Brain pericyte (primary cell): ENCODE measurements at places on chromosomes 13 and 19.

DNA sequence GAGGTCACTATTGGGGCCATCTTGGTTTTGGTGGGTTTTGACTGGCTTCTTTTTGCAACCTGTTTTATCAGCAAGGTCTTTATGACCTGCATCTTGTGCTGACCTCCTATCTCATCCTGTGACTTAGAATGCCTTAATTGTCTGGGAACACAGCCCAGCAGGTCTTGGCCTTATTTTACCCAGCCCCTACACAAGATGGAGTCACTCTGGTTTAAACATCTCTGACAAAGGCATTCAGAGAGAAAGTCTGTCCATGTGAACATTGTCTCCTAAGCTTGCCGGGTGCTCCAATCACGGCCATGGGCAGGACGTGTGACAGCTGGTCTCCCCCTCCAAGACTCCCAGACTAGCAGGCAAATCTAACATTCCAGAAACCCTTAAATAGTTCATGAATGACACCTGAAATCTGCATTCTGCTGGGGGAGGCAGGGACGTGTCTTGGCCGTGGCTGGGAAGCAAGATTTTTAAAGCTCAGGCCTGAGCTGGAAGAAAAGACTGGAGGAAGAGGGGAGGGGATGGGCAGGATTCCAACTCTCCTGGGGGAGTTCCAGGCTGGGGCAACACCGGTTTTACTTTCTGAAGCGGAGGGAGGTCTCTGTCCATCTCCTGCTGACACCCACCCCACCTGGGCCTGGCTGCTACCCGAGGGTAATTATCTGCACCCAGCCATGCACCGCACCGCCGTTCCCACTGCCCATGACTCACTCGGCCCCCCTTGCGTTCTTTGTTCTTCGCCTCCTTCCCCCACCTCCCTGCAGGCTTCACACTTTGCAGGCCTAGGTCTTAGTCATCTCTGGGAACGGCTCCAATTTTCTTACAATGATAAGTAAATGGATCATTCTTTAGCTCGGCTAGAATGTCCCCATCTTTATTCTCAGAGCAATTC is 11.6 kb upstream of the OR1M1 start:
- peak; percentile 55 for DNase-seq

- no peak for DNase-seq
Observed at GRCh38 chr13:58592052-58592451, 960.5 kb downstream of the PCDH17 start.

DNA sequence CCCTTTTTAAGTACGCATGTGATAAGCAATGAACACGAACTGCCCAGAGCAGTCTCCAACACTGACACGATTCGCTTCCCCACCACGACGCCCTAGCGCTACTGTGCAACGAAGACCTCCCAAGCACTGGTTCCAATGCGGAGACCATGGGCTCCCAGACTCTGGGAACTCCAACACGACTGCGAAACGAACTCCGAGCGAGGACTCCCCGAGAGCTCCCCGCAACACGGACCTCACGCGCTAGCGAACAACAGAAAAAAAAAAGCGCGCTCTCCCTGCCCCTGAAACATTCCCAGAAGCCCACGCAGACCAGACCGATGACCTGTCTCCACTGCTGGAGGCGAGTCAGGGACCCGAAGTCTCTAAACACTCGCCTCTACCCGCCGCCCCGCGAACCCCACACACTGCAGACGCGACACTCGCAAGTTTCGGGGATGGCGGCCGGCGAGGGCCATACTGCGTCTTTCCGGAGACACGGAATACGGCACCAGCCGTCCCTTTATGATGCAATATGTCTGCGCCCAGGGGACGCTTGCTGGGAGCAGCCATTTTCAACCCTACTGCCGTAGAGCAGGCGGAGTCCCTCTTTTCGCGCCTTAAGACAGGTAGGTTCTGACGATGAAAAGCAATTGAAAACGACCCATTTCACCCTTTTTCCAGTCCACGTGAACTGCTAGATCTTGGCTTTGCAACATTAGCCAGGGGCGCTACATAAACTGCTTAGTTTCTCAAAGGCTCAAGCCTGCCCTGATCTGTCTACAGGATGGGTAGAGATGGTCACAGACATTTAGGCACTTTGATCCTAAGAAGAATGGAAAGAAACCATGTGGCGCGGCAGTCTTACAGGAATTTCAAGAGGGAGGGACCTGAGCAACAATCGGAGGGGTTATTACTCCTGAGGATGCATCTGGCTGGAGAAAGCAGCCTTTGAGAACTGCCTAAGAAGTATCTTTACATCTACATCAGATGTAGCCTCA is at the start of gene ZNF577:
ZNF577 (minus strand) TSS at position 430 of the 977 bp plus-strand sequence. CDS start 7,569 bp downstream, outside the sequence.
- peak; percentile 77 for DNase-seq

- DNase-seq: no peak
Observed at GRCh38 chr13:24119626-24120508, 40.7 kb upstream of the SPATA13 start.

GRCh38 chr13:112809332-112810315 is 119.8 kb downstream of the ATP11A start:
- DNase-seq: no peak

DNA sequence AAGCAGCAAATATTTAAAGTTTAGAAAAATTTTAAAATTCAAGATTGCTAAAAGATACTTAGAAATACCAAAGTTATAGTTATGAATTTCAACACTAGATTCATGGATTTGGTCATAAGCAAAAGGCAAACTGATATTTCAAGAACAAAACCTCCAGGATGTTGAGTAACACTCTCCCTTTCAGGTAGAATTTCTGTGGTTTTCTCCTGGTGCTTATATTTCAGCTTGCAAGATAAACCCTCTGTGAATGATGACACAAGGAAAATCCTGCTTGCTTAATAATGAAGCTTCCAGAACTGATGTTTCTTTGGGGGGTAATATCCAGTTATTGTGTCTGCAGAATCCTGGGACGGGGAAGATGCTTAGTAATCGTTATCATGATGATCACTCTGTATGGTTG is 320.3 kb upstream of the EDNRB start:
- DNase-seq: no peak

DNA sequence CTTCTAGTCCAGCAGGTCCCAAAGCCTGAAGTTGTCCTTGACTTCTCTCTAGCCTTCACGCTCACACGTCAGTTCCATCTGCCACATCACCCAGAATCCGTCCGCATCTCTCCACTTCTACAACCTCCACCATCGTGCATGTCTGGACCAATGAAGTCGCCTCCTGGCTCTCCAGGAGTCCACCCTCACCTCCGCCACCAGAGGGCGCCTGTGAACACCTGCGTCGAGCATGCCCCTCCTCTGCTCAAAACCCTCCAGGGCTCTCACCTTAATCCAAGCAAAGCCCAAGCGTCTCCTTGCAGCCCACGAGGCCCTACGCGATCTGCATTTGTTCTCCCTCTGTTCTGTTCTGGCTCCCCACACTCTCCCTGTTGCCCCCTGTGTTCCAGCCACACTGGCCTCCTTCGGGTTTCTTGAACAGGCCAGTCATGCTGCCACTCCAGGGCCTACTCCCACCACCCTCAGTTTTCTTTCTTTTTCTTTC is 3.7 kb downstream of the USHBP1 start:
- DNase-seq: no peak

DNA sequence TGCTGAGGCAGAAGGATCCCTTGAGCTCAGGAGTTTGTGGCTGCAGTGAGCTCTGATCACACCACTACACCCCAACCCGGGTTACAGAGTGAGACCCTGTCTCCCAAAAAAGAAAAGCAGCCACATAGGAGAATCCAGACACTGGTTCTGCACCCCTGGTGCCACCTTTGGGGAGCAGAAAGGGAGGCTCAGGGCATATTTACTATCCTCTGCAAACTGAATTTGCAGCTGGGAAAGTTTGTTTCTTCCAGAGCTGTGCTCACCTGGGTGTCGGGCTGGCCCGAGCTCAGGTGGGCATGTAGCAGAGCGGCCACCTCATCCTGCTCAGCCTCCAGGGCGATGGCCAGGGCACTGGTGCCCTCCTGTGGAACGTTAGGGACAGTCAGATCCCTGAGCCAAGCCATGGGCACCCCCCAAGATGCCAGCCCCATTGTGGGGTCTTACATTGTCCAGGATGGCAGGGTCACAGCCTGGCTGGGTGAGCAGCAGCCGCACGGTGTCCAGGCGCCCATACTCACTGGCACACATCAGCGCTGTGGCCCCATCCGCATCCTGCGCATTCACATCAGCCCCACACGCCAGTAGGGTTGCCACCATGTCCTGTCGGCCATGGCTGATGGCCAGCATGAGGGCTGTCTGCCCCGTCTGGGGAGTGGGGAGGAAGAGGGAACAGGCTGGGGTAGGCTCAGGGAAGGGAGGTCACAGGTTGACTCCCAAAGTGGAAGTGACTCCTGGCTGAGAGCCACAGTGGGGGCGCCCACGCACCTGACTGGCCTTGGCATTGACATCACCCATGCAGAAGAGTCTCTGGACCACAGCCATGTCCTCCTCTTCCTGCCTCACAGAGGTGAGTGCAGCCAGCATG is 3.1 kb downstream of the RPS28 start:
- no peak for DNase-seq
